ENCODE measurements at places on chromosomes 4 and X.
A peak's percentile ranks its signal among the peaks of the same experiment; 100 is the strongest.

GRCh38 chr4:178856139-178856800, 1414.0 kb upstream of the AGA start:
- no peak for DNase-seq

GRCh38 chrX:120566817-120567216, 6.1 kb upstream of the CUL4B start:
- no peak for DNase-seq

DNA sequence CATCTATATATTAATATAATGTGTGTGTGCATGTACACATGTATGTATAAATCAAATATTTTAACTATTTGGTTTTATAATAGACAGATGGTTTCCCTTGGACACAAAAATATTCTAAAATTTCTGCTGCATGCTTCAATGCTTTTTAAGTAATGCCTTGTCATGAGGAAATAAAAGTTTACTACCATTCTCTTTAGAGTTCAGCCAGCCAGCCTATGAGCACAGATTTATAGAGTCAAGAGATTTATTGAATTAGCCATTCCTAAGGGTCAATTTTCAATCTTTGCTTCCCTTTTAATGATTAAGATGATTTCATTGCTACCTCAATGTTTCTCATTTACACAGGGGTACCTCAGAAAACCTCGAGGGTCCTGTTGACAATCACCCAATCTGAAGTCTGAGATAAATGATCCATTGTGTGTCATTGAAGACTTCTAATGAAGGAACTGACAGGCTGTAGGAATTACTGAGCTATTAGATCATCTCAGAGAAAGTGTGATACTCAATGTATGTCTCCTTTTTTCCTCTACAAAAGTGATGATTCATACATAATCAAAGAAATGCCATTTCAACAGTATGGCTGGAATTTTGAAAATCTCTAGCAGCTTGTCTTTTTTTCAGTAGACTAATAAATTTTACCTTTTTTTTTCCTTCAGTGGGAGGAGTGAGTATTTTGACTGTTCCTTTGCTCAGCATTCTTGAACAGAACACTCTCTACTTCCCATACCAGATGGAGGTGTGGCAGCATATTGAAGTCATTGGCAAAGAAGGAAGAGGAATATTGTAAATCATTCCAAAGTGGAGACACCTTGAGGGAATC, 222.6 kb upstream of the PCDH18 start:
- DNase-seq: peak; percentile 53

GRCh38 chrX:58044130-58044529, 133.9 kb upstream of the ZXDA start:
- no peak for DNase-seq

DNA sequence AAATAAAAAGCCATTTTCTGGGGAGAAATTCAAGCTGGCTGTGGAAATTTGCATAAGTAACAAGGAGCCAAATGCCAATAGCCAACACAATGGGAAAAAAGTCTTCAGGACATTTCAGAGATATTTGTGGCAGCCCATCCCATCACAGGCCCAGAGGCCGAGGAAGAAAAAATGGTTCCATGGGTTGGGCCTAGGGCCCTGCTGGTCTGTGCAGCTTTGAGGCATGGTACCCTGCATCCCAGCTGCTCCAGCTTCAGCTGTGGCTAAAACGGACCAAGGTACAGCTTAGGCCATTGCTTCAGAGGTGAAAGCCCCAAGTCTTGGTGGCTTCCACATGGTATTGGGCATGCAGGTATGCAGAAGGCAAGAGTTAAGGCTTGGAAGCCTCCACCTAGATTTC, 14.2 kb upstream of the IL9R start:
- no peak for DNase-seq

- no peak for DNase-seq
These were observed 973.3 kb downstream of the PCDH18 start for GRCh38 chr4:136558940-136559494.

- DNase-seq: no peak
These were observed 591 bp upstream of the ACSL4 start for GRCh38 chrX:109733613-109734083.

DNA sequence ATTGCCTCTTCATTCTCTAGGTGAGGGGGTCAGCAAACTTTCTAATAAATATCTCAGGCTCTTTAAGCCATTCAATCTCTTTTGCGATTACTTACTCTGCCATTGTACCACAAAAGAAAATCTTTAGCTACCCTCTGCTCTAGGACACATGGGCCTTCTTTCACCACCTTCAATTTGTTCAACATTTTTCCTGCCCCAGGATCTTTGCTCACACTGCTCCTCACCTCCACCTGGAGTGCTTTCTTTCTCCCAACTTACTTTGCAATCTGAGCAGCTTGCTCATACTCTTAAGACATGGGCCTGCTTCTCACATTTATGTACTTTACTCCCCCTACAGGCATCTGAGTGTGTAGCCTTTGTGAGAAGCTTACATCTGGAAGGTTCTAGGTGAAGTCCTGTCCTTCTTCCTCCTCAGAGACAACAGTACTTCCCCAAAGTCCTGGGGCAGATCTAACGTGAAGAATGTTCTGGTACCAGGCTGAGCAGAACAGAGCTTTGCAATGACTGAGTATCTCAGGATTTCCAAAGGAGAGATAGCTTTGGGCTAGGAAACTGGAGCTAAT, 55.0 kb upstream of the PRDM5 start:
- peak; percentile 71 for DNase-seq
